Activated T-cell treated with anti-CD3 and anti-CD28 coated beads for 48 hours (primary cell): ENCODE measurements at places on chromosomes 3 and 15.

GRCh38 chr3:11635680-11636393 lies 7.9 kb downstream of the VGLL4 start:
- no peak for DNase-seq

- DNase-seq = no peak
Measured at GRCh38 chr3:117752984-117753717, 1043.6 kb downstream of the TUSC7 start.

DNA sequence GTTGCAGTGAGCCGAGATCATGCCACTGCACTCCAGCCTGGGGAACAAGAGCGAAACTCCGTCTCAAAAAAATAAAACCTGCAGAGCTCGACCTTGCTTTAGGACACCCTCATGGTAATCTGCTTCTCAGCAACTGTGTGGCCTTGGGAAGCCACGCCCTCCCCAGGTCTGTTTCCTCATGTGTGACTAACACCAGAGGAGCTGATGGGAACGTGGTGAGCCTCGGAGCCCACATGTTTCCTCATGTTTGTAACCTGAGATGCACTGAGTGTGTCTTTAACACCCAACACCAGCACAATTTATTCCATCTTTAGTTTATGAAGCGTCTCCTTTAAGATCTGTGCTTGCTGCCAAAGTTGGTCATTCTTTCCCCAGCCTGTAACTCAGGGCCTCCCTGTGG lies 142.8 kb downstream of the OCA2 start:
- DNase-seq = no peak

- DNase-seq = no peak
Measured at GRCh38 chr15:73683257-73683776, 866 bp upstream of the CD276 start.

DNA sequence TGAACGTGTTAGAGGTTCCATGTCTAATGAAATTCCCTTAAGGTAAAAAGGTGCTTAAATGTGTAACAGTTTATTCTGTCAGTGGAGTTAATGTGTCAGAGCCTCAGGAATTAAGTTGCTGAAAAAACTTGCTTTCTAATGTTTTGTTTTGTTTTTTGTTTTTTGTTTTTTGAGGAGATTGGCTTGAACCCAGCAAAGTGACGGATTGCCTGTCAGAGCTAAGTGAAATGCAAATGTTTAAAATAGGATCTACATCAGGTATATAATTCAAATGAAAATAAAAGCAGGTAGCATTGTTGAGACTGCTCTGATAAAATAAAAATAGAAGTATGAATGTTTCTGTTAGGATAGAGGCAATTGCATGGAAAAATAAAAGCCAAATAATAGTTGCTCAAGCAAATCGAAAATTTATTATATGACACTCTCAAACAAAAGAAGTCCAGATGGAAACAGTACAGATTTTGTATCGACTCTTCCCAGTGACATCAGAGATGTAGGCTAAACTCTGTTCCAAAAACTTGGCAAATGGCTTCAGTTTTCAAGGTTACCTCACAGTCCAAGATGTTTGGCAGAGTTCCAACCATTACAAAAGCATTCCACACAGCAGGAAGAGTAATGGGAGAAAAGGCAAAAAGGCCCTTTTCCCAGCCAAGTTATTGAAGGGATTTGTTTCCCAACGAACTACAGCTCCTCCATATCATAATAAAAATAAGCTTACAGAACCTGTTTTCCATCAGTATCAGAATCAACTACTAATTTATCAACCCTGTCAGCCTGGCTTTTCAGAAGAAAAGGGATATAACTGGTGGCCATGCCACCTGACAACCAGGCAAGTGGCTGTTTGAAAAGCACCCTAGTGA lies 291.0 kb downstream of the TBL1XR1 start:
- no peak for DNase-seq

DNA sequence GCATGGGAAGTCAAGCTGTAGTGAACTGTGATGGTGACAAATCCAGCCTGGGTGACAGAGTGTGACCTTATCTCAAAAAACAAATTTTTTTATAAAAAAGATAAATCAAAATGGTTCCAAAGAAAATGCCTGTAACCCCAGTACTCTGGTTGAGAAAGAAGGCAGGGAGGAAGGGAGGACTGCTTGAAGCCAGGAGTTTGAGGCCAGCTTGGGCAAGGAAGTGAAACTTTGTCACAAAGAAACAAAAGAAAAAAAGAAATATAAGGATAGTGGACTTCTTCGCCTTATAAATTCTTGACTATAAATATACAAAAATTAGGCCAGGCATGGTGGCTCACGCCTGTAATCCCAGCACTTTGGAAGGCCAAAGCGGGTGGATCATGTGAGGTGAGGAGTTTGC lies 34.1 kb downstream of the SMARCC1 start:
- DNase-seq = no peak

GRCh38 chr3:104564045-104564643 lies 802.6 kb upstream of the ALCAM start:
- DNase-seq = peak; percentile 48

GRCh38 chr3:140588558-140588957 lies 89.3 kb upstream of the TRIM42 start:
- no peak for DNase-seq

- DNase-seq = no peak
Measured at GRCh38 chr3:134874737-134875413, 79.8 kb downstream of the EPHB1 start.

DNA sequence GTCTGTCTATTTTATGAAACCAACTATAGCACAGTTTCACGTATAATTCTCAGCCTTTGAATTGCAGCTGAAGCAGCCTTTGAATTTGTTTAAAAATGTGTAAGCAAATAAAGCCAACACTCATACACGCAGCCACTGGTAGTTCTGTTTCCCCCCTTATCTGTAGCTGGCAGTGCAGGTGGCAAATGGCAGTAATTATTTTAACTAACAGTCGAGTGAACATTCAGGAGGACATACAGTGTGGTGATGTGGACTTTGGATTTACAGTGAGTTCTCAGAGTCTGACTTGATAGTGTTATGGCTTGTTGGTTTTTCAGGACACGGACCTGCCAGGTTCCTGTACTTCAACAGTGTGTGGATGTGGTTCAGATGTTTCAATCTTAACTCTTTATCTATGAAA lies 64.0 kb upstream of the SKOR1 start:
- no peak for DNase-seq

DNA sequence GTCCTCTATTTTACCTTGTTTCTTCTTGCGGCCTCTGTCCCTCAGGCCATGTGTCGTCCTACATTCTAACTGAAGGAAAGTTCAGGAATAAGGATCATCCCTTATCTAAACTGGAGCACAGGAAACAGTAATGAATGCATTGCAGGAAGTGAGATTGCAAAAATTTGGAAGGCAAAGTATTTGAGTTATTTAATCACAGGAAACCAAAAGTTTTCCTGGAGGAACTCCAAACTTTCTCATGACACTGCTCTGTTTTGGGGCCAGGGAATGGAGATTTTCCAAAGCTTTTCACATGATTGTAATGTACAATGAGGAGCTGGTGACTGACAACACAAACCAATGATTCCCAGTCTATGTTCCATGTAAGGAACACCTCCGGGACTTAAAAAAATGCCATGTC lies 57.8 kb upstream of the PLSCR4 start:
- no peak for DNase-seq

DNA sequence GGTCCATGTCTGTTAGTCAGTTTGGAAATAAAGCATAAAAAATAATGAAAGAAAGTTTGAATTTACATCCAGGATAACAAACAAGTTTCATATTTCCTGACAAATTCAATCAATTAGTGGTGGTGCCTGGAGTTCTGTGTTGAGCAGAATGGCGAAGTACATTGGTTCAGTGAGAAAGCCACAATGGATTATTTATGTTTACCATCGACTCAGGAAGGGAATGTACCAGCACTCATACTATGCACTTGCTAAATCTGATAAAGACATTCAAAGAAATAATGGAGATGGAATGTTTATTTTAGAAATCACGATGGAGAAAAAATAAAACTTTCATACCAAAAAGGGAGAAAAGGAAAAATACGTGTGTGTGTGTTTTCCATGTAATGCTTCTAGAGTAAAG lies 45.3 kb upstream of the MME start:
- no peak for DNase-seq

- DNase-seq = no peak
Measured at GRCh38 chr3:129248286-129248979, 973 bp upstream of the COPG1 start.

GRCh38 chr3:151775314-151776258 lies 38.3 kb upstream of the AADAC start:
- DNase-seq = no peak

DNA sequence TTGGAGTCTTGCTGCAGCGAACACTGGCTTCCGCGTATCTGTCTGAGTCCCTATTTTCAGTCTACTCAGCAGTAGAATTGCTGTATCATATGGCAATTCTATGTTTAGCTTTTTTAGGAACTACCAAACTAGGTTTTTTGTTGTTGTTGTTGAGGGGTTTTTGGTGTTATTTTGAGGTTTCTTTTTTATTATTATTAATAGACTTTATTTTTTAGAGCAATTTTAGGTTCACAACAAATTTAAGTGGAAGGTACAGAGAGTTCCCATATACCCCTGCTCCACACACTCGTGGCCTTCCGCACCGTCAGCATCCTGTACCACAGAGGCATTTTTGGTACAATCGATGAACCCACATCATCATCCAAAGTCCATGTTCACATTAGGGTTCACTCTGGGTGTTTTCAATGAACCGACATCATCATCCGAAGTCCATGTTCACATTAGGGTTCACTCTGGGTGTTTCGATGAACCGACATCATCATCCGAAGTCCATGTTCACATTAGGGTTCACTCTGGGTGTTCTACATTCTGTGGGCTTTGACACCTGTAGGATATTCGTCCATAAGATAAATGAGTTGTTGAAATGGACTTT lies 67.9 kb downstream of the LMLN start:
- DNase-seq = no peak

- DNase-seq = peak; percentile 15
Measured at GRCh38 chr15:98160236-98160635, 199.7 kb downstream of the ARRDC4 start.

- DNase-seq = no peak
Measured at GRCh38 chr3:56469141-56469540, 874 bp upstream of the ERC2 start.

- no peak for DNase-seq
Measured at GRCh38 chr15:75661100-75661755, 13.5 kb downstream of the SNX33 start.

DNA sequence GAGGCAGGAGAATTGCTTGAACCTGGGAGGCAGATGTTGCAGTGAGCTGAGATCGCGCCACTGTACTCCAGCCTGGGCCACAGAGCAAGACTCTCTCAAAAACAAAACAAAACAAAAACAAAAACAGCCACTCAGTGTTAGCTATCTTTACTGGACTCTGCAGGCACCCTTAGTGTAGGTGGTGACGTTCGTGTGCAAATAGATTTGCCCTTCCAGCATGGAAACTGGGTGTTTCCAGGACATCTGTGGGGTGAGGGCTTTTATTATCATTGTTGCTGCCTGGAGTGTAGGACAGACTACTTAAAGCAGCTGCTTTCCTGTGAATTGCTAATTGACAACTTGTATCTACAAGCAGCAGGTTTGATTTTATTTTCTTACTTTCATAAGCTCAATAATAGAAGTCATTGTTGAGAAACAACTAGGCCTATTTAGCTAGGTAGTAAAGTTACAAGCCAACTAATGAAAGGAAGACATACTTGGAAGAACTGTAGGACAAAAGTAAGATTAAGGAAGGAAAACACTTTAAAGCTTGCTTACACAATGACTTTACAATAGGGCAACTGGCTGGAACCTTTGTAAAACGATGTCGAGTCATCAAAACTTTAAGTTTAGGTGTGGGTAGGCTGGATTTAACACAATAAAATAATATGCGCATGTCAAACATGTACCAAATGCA lies 25.4 kb upstream of the SPPL2A start:
- no peak for DNase-seq

GRCh38 chr3:194885766-194886165 lies 200.1 kb downstream of the FAM43A start:
- no peak for DNase-seq

GRCh38 chr15:87660251-87661129 lies 596.0 kb downstream of the NTRK3 start:
- DNase-seq = no peak

DNA sequence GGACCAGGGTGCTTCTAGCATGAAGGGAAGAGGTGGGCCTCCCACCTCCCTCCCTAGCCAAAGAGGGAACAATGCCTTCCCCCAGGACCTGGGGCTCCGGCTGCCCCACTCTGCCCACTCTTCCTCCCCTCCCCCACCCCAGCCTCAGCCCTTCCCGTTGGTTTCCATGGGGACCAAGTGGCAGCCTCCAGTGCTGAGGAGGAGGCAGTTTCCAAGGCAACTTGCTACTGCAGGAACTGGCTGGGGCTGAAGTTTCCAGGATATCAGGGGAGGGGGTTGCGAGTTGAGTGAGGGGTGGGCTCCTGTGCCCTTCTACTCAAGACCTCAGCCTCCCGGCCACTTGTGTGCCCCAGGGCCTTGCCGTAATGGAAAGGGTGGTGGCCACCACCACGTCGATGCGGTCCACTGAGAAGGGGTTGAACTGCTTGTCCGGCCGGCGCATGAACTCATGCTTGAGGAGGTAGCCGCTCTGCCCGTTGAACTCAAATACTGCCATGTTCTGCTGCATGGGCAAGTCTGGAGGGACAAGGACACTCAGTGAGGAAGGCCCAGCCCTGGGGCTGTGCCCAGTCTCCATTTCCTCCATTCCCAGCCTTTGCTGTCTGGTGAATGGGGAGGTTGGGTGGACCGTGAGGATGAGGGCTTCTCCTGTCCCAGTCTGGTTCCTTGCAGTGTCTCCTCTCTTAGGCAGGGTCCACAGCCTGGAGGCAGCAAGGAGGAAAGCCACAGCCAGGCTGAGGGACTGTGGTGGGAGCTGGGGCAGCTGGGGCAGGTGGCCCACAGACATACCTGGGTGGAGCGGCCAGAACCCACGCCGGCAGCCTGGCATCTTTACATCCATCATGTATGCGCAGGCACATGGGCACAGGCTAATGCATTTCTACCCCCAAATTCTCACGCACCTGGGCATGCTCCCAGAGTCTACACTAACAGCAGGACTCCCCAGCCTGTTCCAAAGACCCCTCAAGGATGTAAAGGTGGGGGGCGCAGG lies 11.3 kb upstream of the ANKRD63 start:
- DNase-seq = no peak

GRCh38 chr3:149247008-149247710 lies 25.5 kb upstream of the CP start:
- DNase-seq = no peak

- peak; percentile 69 for DNase-seq
Measured at GRCh38 chr3:128426128-128426921, 40.4 kb downstream of the DNAJB8 start.

DNA sequence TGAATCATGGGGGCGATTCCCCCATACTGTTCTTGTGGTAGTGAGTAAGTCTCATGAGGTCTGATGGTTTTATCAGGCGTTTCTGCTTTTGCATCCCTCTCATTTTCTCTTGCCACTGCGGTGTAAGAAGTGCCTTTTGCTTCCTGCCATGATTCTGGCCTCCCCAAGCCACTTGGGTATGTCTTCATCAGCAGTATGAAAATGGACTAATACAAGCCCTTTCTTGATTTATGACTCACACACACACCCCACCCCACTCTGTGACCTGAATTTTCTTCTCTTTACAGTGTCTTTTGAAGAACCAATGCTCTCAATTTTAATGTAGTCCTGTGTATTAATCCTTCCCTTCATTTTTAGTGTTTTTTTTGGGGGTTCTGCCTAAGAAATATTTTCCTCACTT lies 244.8 kb downstream of the PLCL2 start:
- no peak for DNase-seq
